Bronchial epithelial cell (primary cell): ENCODE measurements at places on chromosomes 2 and 18.

- DNase-seq = peak; percentile 39
Observed at GRCh38 chr2:161946489-161947107, 127.4 kb downstream of the DPP4 start.

- DNase-seq = no peak
Observed at GRCh38 chr2:24691806-24692205, 101.4 kb downstream of the PTRHD1 start.

- peak; percentile 52 for DNase-seq
Observed at GRCh38 chr2:175599966-175600831, 401.9 kb downstream of the LNPK start.

DNA sequence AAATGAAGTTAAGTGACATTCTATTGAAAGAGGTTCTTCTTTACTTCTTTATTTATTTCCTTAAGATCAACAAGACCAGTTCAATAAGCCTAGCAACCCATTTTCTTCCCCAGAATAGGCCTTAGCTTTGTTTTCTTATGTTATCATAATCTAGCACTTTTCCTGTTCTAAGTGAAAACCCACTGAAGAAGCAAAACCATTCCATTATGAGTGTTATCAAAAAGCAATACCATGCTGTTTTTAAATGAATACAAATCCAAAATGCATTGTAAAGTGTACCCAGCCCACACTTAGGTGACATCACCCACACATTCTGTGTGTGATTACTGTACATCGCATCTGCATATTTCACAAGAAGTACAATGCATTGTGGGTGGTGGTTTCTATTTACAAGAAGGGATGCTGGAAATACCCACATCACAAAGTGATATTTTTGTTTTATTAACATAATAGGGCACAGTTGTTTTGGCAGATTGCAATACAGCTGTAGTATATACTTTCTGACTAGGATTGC lies 679.5 kb downstream of the KCNJ3 start:
- peak; percentile 72 for DNase-seq

- no peak for DNase-seq
Observed at GRCh38 chr18:54675076-54675475, 84.0 kb downstream of the DYNAP start.

DNA sequence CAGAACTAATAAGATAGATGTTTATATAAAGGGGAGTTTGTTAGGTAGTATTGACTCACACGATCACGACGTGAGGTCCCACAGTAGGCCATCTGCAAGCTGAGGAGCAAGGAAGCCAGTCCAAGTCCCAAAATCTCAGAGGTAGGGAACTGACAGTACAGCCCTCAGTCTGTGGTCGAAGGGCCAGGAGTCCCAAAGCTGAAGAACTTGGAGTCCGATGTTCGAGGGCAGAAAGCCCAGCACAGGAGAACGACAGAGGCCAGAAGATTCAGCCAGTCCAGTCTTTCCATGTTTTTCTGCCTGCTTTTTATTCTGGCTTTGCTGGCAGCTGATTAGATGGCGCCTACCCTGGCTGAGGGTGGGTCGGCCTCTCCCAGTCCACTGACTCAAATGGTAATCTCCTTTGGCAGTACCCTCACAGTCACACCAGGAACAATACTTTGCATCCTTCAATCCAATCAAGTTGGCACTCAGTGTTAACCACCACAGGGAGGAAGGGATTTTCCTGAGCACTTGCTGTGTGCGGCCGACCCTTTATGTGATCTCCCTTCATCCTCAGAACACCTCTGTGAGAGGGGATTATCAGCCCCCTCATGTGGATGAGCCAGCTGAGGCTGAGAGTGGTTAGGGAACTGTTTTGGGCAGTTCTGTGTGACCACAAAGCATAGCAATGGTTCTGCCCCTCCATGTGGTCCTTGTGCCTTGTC lies 78.3 kb downstream of the RNF144A start:
- DNase-seq = no peak

DNA sequence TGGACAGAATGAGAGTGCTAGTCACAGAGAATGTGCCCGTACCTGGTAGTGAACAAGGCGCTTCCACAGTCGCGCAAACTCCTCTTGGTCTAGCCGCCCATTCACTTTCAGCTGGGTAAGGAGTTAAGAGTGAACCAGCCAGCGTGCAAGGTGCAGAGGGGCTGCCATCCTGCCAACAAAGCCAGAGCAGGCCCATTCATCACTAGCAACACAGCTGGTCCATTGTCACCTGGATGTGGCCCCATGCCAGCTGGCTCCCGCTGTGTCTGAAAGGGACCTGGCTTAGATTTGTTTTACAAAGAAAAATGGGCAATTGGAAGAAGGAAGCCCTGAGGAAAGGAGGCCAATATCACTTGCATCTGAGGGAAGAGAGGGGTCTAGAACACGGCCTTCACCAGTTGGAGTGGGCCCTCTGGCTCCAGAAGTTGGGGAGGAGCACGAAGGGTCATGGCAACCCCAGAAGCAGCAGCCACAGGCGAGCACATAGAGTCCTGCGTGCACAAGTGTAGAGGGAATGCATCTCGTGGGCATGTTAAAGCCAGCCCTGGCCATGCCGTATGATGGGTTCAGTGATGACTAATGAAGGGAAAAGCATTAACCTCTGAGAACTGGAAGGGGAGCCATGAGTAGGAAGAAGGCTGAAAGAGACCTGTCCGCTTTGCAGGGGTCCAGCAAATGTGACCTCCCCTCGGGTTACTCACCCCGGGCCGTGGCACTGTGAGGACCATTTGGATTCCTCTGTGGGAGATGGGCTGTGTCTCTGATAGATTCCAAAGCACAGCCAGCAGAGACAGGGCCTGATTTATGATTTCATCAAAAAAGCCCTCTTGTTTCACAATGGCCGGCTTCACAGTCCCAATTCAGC lies 70.6 kb downstream of the CAPN13 start:
- peak; percentile 72 for DNase-seq

DNA sequence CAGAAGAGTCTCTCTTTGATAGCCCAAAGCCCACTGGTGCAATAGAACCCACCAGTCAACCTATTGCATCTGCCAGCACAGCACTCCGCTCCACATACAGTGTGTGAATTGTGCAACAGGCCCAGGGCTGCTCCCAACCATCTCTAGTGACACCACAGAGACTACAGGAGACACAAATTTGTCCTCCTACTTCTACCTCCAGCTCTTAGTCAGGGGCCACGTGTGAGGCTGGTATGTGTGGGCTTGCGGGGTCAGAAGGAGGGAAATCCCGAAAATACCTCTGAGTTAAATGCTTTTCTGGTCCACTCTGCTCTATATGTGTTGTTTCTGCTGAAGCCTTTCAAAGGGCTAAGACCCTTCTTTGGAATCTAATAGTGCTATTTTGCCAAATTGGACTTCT lies 18.0 kb downstream of the DGUOK start:
- no peak for DNase-seq
